CD4-positive, alpha-beta T cell treated with Interleukin-21 for 1 hour (primary cell): ENCODE measurements at places on chromosomes 3 and 15.

GRCh38 chr15:44296625-44297524 is 8.4 kb downstream of the GOLM2 start:
- no peak for DNase-seq

DNA sequence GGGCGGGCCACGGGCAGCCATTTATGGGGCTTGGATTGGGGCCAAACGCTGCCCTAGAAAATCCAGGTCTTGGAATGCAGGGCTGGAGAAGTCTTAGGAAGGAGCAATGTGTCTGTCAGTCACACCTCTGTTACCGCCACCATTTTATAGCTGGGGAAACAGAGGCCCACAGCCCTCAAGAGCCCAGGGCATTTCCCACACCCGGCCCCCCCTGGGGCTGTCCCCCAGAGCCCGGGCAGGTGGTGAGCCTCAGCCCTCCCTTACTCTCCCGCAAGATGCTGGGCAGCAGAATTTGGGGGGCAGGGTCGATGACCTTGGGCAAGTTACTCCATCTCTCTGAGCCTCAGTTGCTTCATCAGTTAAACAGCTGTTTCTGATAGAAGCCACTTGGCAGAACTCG is 508.2 kb downstream of the SHQ1 start:
- no peak for DNase-seq

GRCh38 chr3:177642042-177642803 is 444.9 kb upstream of the TBL1XR1 start:
- DNase-seq = no peak

DNA sequence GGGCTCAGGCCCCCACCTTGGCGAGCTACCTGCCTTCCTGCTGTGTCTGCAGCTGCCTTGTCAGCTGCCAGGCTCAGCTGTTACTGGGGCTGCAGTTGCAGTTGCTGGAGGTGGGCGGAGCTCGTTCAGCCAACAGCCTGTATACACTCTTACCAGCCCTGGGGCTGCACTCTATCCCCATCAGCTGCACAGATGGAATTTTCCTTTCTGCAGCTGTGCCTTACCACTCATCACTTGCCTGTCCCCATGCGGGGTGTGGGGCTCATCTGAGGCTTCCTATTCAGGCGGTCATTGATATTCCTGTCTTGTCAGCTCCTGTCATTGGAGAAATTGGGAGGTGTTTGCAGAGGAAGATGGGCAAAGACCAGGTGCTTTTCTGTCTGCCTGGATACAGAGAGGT is 9.1 kb upstream of the SYN2 start:
- DNase-seq = no peak

DNA sequence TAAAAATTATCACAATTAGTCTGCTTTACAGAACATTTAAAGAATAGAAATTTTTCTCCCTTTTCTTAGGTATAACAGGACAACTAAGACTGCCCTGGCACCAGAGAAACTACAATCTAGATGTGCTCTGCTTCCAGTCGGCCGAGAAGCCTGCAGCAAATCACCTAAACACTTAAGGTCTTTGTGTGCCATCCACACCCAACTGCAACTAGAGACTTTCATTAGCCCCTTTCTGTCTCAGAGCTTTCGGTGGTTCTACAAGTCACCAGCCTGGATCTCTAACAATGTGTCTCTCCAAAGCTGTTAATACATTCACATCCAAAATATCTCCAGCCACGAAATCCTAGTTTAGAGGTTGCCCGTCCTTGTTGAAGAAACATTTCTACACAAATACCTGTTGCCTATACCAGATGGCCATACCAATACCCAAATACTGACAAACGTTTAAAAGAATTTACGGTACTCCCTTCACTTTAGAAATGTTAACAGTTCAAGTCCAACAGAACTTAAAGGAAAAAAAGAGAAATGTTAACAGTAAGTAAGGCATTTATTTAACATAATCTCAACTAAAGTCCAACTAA is 6.7 kb downstream of the PRC1 start:
- no peak for DNase-seq

DNA sequence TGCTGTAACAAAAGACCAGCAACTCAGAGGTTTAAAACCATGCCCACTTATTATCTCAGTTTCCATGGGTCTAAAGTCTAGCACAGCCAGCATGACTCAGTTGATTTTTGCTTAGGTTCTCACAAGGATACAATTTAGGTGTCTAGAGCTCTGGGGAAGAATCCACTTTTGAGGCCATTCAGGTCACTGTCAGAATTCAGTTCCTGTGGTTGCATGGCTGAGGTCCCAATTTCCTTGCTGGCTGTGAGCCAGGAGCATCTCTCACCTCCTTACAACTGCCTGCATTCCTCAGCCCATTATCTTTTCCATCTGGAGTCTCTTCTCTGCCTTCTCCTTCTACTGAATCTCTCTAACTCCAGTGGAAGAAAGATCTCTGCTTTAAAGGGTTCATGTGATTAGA is 240.5 kb upstream of the CFAP20DC start:
- DNase-seq = no peak
